ENCODE measurements at places on chromosomes 5 and 9.
A peak's percentile ranks its signal among the peaks of the same experiment; 100 is the strongest.

- no peak for ATAC-seq
These were observed 27.5 kb downstream of the CDH6 start for GRCh38 chr5:31221001-31221400.

GRCh38 chr9:109579191-109579948 lies 81.3 kb upstream of the PTPN3 start:
- no peak for ATAC-seq

- ATAC-seq: no peak
These were observed 37.5 kb upstream of the PTGS1 start for GRCh38 chr9:122333169-122333808.

DNA sequence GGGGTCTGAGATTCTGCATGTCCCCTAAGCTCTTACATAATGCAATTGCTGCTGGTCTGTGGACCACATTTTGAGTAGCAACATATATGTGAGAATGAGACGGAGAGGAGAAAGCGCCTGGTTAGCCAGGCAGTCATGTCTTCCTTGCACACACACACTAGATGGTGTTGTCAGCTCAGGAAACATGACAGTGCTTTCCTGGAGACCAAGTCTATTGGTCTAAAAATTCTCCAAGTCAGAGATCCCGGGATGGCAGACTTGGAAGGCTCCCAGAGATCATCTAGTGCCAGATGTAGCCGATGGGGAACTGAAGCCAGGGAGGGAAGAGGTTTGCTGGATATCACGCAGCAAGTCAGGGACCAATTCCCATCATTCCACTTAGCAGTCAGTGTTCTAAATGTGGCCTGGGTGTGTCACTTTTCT lies 53.4 kb downstream of the GALNT12 start:
- ATAC-seq: peak; percentile 77

DNA sequence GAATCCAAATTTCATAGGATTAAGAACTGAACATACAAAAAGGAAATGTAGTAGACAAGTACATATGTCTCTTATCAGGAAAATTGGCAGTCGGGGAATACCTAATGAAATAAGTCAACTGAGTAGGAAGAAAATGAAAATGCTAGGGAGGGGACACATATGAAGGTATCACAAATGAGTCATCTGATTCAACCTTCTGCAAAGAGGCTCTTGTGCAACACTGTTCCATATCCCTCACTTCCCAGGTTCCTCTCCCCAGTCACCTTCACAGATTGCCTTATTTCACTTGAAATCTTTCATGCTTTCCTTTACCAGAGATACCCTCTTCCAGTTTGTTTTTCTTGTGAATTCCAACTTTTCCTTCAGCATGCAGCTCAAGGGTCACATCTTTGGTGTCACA lies 139.0 kb downstream of the RFX3 start:
- ATAC-seq: no peak

GRCh38 chr5:169133531-169133930 lies 167.4 kb downstream of the SLIT3 start:
- no peak for ATAC-seq
